ENCODE measurements at places on chromosomes 5 and 9.

GRCh38 chr5:149559706-149560105 is 8.5 kb upstream of the CSNK1A1 start:
- peak; percentile 61 for DNase-seq

DNA sequence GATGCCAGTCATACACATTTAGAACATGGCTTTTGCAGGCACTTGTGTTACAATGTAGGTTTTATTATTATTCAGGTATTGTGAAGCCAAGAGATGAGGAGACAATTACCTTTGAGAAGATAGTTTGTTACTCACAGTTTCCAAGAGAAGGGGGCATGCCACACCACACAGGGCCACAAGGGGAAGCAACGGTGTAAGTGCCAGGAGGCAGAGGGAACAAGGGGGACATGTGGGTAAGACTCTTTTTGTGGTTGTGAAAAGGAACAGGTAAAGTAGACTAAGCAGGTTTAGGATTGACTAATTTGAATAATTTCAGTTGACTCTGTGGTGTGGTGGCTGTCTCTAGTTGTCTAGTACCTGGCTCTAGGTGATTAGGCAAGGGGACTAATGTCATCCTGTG is 191.2 kb downstream of the TRPM6 start:
- DNase-seq = no peak

GRCh38 chr5:68544648-68545552 is 329.3 kb downstream of the PIK3R1 start:
- no peak for DNase-seq

GRCh38 chr5:167633931-167634341 is 657.5 kb upstream of the WWC1 start:
- DNase-seq = no peak

- no peak for DNase-seq
These were observed 305.5 kb upstream of the CLINT1 start for GRCh38 chr5:158164296-158165047.

GRCh38 chr9:21873540-21874221 is 71.2 kb downstream of the MTAP start:
- DNase-seq = no peak

DNA sequence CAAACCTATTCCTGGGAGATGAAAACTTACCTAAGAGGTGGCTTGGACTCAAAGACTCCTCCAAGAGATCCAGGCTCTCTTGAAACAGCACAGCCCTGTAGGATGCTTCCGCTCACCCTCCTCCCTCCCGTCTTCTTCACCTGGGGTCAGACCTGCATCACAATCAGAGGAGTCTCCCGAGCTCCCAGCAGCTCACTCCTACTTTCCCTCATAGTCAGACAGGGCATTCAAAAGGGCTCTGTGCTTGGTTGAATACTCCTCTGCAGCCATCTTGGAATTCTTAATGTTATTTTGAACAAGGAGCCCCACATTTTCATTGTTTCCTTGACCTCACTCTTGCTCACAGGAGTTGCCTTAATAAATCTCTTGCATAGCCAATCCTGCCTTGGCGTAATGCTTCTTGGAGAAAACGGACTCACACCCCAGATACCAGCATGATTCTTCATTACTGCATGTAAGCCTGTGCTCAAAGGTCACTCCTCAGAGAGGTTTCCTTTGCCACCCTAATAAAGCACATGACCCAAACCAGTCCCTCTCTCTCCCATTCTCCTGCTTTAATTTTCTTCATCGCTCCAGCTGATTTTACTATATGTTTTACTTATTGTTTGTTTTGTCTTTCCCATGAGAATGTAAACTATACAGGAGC is 47.1 kb upstream of the IFNK start:
- no peak for DNase-seq

DNA sequence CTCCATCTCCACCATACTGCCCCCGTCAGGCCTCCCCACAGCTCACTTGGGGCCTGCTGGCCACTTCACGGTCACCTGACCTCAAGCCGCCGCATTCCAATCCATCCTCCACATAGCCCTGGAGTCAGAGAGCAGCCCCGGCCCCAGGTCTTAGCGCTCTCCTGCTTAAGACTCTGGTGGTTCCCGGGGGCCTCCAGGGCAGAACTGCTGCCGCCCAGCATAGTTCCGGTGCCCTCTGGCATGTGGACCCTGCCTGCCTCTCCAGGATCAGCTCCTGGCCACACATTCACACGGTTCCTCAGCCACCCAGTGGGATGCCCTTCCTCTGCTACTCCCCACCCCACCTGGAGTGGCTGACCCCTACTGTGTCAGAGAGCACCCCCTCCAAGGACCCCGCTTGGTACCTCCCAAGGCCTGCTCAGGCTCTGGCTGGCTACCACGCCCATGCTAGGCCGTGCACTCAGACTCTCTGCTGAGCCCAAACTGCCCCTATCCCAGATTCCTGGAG is 8.7 kb downstream of the PHYKPL start:
- DNase-seq = no peak

DNA sequence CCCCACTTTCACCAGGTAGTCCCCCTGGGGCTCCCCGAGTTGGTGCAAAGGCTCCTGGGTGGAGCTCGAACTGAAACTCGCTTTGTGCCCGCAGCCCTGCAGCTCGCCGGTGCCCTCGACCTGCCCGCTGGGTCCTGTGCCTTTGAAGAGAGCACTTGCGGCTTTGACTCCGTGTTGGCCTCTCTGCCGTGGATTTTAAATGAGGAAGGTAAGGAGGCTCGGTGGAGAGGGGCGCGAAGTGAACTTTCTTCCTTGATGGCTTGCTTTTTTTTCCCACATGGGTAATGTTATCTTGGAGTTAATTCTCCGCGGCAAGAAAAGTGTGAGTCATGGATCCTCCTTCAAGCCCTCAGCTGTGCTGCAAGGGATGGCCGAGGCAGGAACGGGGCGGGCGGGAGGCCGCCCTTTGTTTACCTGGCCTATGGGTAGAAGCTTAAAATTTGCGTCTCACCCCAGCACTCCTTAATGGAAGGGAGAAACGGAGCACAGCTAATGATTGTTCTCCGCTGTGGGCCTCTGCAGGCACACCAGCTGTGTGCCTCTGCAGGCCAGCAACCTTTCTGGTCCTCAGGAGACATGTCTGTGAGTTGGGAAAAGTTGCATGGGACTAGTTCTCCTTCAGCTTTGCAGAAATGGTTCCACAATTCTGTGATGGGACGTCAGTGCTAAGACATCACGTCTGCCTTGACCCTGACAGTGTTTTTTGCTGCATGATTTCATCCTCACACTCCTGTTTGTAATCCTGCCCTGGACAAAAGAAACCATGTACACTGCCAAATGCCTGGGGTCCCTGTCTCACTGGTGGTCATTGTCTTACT is 1.1 kb downstream of the MAMDC2 start:
- DNase-seq = no peak

- peak; percentile 38 for DNase-seq
These were observed 45.7 kb downstream of the PPARGC1B start for GRCh38 chr5:149775785-149776184.

GRCh38 chr5:167664222-167664804 is 627.1 kb upstream of the WWC1 start:
- DNase-seq = no peak

GRCh38 chr5:119708076-119708790 is 78.9 kb downstream of the FAM170A start:
- DNase-seq = no peak

DNA sequence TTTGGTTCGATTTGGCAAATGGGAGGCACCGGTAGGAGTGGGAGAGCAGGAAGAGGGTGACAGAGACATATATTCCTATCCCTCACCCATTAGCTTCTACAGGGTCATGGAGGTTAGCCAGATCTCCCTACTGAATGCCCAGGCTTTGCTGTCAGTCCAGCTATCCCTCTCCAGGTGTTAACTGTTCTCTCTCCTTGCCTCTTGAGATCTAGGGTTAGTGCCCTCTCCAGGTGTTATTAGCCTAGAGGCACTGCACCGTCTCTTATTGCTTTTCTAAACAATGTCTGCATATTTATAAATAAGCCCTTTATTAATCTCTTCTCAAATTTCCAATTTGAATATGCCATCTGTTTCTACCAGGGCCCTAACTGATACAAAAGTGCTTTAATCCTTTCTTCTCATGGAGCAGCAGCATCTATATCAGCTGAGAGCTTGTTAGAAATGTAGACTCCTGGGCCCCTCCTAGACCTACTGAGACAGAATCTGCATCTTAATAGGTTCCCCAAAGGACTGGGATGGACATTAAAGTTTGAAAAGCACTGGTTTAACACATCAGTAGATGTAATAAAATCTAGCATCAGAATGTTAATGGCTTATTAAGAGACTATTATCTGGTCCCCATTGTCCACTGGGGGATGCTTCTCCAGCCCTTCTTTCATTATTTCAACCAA is 322.5 kb upstream of the SLC24A2 start:
- no peak for DNase-seq

DNA sequence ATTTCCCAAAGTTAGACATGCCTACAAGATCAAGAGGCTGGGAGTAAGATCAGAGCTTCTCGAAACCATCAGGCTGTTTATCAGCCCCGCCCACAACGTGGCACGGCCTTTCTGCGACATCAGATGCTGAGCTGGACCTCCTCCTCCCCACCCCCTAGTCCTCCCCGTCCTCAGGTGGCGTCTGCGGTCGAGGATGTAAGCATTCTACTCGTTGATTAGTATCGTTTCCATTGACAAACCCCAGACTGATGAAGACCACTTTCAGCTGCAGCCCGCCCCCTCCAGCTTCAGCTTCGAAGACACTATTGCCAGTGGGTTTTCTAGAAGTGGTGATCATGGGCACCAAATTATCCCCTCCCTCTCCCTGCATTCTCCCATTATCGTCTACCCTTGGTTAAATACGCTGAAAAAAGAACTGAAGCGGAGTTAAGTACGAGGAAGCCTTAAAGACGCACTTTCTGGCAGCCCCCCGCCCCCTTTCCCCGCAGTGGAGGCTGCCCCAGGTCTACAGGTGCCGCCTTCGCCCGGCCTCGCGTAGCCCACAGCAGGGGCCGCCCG is 1.1 kb downstream of the PPIC start:
- DNase-seq = no peak

DNA sequence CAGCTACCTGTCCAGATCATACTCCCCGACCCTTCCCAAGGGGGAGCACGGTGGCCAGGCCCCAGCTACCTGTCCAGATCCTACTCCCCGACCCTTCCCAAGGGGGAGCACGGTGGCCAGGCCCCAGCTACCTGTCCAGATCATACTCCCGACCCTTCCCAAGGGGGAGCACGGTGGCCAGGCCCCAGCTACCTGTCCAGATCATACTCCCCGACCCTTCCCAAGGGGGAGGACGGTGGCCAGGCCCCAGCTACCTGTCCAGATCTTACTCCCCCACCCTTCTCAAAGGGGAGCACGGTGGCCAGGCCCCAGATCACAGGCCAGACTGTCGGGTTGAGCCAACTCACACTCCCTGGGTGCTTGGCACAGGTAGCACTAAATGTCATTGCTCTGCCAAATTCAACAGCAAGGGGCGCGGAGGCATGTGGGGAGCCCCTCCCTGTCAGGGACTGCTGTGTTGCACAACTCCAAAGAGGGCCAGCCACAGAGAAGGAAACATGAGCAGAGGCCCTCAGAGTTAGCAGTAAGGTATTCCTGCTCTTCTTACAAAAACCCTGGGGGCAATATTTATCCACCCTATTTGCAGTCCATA is 136.9 kb downstream of the OLFM1 start:
- no peak for DNase-seq

DNA sequence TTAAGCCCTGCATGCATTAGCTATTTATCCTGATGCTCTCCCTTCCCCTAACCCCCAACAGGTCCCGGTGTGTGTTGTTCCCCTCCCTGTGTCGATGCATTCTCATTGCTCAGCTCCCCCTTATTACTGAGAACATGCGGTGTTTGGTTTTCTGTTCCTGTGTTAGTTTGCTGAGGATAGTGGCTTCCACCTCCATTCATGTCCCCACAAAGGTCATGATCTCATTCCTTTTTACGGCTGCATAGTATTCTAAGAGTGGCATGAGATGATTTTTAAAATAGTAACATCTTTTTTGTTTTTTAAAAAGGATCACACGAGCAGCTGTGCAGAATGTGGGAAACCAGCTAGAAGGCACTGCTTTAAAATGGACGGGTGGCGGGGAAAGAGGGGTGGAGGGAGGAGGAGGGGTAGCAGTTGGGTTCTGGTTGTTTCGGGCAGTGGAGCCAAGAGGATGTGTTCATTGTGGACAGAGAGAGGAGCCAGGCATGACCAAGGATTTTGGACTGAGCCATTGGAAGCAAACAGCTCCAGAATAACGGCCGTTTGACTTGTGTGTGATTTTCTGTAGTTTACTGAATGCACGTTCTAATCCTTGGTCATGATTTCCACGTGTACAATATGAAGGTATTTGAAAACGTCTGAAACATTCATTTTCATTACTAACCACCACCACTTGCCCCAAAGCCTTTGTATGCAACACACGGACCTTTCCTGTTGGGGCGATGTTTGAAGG is 1.7 kb upstream of the TENT4A start:
- peak; percentile 14 for DNase-seq

DNA sequence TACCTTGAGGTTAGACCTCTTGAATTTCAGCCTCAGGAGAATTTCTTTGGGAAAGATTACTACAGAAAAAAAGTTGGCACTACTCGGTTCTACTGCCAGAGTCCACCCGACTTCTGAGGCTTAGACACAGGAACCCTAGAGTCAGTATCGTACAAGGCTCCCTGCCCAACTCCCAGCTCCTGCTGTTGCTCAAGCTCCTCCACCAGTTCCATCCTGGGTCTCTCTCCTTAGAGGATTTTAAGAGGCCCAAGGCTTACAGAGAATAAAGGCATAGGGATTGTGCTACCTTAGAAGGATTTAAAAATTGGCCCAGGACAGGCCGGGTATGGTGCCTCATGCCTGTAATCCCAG is 29.0 kb upstream of the SSBP2 start:
- DNase-seq = no peak

DNA sequence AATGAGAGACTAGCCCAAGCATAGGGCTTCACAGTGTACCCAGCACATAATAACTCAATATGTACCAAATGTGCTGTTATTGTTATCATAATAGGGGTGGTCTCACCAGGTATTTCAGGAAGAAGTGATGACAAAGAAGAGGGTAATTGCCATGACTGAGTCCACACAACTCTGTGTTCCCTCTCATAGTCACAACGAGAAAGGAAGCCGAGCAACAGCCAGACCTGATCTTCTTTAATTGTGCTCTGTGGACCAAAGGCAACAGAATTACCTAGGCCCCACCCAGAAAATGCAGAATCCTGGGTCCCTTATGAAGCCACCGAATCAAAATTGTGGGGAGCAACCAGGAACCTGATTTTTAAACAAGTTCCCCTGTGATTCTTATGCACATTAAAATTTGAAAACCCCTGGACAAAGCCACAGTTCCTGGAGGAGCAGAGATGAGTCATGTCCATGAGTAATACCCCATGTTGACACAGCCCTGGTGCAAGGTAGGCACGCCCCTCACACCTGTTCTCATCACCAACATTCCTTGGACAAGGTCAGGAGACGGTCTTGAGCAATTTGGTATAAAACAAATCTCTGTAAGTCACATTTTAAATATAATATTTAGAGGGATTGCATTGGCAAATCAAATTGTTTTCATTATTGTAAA is 5.2 kb downstream of the FGF1 start:
- DNase-seq = no peak

- DNase-seq = no peak
These were observed 17.3 kb upstream of the XPA start for GRCh38 chr9:97714435-97714834.

DNA sequence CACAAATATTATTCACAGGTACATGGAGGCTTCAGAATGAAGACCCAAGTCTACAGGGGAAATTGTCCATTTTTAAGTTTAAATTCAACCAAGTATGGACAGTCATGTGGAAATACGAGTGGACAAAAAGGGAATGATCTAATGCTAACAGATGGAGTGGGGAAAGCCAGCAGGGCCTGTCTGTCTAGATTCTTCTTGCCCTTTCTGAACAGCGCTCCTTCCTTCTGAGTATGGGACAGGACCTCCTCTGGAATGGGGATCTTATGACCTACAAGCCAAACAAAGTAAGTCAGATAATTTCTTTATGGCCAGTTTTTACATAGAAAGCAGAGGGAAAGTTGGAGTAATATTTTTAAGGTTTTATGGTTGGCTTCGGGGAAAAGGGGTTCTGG is 119.8 kb upstream of the NEK6 start:
- no peak for DNase-seq

All from AML-193 (cell line).